GOT3 (cell line): ENCODE measurements at places on chromosomes 6 and 20.

- no peak for DNase-seq
These were observed 35.3 kb downstream of the PANK2 start for GRCh38 chr20:3924304-3925112.

DNA sequence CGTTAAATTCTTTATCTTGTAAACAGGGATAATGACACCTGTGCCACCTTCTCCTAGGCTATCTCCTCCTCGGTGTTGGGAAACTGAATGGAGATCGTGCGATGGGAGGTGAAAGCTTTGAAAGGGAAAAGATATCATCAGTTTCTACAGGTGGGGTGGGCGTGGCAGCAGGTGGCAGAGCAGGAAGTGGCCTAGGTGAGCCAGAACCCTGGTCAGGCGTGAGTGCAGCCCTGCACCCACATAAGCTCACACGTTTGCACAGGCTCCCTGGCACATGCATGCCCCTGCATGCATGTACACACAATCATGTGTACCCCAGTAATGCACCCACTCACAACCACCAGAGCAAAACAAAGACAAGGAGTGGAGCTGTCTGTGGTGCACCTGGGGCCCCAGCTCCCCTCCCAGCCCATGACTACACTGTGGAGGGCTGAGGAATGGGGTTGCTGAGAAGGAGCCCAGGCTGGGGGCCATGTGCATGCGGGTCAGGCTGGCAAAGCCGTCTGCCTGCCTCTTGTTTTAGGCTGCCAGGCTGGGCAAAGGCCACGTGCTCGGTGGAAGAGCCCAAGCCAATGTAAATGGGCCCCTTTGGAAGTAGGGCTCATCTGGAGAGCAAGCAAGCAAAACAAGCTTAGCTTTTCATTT lies 61.5 kb downstream of the TFAP2C start:
- DNase-seq: no peak

GRCh38 chr6:129853996-129854711 lies 7.0 kb downstream of the TMEM244 start:
- DNase-seq: no peak

DNA sequence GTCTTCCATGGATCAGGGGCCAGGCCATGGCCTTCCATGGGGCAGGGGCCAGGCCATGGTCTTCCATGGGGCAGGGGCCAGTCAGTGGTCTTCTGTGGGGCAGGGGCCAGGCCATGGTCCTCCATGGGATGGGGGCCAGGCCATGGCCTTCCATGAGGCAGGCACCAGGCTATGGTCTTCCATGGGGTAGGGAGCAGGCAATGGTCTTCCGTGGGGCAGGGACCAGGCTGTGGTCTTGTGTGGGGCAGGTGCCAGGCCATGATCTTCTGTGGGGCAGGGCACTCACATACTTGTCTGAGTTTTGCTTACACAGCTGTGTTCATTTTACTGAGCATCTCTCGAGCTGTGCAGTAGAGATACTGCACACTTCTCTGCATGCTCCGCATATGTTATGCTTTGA lies 57.3 kb upstream of the THBS2 start:
- DNase-seq: no peak

GRCh38 chr6:4727217-4727616 lies 49.0 kb upstream of the CDYL start:
- no peak for DNase-seq

DNA sequence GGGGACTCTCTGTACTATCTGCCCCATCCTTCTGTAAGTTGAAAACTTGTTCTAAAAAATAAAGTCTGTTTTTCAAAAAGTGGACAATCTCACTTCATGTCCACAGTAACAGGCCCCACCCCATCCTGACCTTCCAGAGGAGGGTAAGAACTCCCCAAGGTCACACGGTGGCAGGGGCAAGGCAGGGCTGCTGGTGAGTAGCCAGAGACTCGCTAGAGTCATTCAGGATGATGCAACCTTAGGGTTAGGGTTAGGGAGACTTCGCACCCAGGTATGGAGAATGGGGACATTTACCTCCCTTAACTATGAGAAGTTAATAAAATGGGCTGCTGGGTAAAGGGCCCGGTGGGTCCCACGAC lies 15.4 kb downstream of the PEDS1 start:
- DNase-seq: no peak

DNA sequence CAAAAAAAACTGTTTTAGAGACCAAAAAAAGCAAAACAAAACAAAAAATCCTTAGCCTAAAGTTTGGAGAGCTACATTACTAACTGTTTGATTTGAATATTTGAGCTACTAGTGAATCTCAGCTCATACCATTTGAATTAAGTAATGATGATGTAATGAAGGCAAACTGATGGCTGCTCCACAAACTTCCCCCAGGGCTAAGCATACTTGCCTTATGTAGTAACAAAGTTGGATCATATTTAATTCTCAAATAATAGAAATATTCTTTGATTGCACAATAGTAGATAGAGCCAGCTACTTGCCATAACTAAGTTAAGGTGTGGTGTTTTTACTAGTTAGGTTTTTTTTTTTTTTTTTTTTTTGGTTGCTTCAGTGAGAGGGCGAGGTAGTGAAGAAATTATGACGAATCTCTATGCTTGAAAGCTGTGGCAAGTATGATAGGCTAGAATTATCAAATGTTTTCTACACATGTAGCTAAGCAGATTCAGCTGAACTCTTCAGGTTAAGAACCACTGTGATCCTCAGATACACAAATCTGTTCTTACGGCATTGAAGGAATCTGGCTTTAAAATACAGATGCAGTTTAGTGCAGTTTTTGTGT lies 2.9 kb downstream of the RAB32 start:
- no peak for DNase-seq

DNA sequence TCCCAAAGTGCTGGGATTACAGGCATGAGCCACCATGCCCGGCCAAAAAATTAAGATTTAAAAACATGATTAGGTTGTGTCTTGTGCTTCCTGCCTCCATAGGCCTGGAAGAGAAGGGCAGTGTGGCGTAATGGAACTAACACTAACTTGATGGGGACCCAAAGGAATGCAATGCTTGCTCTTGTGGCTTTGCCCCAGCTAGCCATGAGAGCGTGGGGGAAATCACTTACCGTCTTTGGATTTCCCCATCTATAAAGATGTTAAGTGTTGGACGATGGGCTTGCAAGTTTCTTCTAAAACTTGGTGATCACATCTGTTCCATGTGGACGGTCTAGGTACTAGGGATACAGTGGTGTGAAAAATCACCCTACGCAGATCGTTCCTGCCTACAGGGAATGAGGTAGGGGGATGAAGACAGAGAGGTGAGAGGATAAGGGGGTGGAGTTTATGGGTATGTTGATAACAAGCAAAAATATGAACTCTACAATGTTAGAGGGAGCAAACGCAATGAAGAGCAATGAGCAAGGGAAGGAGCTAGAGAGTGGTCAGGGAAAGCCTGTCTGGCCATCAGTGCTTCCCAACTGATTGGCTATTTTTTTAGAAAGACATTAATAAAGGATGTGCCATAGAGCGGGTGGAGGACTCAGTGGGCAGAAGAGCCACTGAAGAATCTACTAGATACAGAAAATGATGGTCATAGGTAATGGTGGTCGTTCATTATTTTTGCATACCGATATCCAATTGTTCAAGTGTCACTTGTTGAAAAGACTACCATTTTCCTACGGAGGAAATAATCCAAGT lies 165.2 kb downstream of the BCAS1 start:
- no peak for DNase-seq

DNA sequence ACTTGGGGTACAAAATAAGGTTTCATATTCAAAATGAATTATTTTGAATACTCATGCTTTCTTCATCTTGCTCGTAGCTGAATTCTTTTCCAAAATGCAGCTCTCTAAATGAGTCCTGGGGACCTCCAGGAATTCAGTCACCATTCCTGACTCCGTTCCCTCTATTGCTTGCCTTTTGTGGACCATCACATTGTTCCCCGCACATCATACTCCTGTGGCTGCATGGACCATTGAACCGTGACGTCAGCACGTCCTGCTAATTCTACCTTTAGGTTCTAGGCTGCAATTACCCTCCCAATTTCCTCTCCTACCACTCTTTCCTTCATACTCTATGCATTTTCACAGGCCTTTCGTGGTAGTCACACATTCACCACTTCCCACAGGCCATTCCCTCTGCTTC lies 173.1 kb upstream of the ID4 start:
- no peak for DNase-seq

- DNase-seq: no peak
These were observed 120.4 kb upstream of the GGTLC1 start for GRCh38 chr20:24109008-24109407.

DNA sequence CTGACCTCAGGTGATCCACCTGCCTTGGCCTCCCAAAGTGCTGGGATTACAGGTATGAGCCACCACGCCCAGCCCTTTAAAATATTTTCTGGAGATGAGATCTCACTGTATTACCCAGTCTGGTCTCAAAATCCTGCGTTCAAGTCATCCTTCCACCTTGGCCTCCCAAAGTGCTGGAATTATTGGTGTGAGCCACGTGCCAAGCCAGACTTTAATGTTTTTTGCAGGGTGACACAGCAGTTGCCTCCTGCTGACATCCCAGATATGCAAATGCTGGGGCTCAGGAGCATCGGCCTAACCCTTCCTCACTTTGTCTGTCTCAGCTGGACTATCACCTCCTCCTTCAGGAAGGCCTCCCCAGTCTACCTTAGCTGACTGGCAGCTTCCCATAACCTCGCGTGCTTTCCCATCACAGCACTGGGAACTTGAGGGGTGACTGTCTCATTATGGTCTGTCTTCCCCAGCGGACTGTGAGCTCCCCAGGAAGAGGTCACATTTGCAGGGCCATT lies 14.3 kb upstream of the ID1 start:
- no peak for DNase-seq

- DNase-seq: no peak
These were observed 328.4 kb upstream of the KHDRBS2 start for GRCh38 chr6:62614442-62614841.

DNA sequence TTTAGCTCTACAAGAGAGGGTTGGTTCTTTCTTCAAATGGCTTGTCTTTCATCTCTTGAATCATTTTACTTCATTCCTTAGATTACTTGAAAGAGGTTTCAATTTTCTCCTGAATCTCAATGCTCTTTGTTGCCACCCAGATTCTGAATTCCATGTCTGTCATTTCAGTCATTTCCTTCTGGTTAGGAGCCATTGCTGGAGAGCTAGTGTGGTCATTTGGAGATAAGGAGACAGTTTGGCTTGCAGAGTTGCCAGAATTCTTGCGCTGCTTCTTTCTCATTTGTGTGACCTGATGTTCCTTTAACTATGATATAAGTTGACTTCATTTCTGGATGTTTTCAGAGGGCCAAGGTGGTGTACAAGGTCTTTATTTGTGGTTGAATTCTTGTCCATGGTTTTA lies 157.8 kb downstream of the SLC22A3 start:
- no peak for DNase-seq

DNA sequence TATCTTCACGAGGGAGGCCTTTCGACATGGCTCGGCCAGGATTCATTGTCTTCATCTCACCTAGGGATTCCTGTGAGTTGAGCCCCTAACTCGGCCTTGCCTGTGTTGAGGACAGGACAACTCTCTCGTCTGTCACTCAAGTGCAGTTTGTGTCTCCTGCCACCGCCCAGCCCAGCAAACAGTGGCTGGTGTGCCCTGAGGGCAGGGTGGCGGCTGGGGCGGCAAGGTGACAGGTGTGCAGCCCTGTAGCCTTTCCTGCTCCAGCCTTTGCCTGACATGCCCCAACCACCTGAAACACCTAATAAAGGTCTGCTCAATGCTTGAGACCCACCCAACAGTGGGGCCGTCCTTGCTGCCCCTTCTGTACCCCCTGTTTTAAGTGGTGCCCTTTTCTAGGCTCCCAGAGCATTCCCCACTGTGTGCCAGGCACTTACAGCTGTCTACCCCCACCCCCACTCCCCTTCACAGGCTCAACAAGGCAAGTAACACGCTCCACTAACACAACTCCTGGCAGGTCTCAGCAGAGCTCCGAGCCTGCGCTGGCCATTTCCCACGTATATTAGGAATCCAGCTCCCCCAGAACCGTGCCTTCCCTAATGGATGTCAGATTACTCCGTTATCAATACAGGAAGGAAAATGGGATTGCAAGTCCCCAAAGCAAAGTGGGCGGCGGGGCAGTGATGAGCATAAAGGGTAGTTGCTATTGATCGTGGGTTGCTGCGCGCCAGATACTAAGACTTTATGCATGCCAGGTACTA lies 17.7 kb downstream of the GFRA4 start:
- no peak for DNase-seq

- no peak for DNase-seq
These were observed 713.7 kb upstream of the EPHA7 start for GRCh38 chr6:94133106-94133505.

- DNase-seq: no peak
These were observed 7.4 kb downstream of the FAM209B start for GRCh38 chr20:56540415-56540814.

GRCh38 chr20:13533946-13534345 lies 104.8 kb downstream of the TASP1 start:
- DNase-seq: no peak

DNA sequence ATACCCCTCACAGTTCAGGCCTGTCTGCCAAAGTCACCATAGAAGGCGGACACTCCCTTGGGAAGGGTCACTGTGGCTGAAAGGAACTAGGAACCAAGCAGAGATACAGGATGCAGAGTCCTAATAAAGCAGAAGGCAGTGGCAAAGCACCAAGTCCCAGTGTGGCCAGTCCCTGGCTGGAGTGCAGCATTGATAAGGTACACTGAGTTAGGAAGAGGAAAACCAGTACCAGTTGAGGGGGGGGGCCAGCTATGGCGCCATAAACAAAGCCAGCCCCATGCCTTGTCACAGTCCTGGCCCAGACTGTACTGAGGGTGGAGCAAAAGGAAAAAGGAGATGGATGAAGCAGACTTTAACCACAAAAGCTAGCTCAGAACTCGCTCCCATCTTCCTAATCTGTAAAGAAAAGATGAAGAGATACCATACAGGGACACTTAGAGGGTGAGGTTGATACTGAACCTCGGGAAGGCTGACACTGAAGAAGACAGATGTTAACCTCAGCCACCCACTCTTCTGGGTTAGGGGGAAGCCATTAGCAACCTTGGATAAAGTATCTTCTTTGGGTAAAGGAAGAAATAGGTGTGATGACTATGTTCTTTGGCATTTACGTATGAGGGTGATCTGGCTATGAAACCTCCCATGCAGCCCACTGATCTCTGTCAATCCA lies 7.8 kb downstream of the ABHD12 start:
- no peak for DNase-seq

DNA sequence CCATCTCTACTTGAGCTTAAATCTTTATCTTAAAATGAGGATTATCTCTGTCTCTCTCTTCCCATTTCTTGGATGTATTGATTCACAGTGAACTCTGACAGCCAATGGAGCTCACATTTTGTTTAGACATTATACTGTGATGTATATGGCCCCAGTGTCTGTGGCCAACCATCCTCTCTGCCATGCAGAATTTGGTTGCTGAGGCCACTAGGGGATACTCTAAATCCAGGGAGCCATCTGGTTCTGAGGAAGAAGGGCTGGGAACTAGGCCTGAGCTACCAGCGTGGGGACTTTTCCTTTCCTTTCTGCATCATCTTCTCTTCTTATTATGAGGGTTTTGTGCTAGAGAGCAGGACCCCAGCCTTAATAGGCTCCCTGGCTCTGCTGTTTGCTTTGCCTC lies 59.1 kb upstream of the RIPOR2 start:
- no peak for DNase-seq

DNA sequence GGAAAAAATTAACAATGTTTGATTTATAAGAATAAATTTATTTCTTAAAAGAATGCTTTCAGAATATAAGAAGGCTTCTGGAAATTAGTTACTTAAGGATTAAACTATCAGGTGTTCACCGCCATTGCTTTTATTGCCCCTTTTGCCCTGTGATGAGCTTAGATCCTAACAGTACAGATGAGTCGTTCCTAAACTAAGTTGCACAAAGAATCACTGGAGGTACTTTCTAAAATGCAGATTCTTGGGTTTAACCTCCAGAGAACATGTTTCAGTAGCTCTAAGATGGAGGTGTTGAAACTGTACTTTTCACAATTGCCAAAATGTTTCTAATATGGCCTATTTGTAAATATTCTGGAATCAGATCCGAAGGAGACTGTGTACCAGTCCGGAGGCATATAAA lies 211.9 kb downstream of the GMDS start:
- DNase-seq: no peak
